ENCODE measurements at places on chromosomes 7 and 10.

GRCh38 chr7:157295338-157295737 lies 41.5 kb upstream of the DNAJB6 start:
- DNase-seq = no peak

DNA sequence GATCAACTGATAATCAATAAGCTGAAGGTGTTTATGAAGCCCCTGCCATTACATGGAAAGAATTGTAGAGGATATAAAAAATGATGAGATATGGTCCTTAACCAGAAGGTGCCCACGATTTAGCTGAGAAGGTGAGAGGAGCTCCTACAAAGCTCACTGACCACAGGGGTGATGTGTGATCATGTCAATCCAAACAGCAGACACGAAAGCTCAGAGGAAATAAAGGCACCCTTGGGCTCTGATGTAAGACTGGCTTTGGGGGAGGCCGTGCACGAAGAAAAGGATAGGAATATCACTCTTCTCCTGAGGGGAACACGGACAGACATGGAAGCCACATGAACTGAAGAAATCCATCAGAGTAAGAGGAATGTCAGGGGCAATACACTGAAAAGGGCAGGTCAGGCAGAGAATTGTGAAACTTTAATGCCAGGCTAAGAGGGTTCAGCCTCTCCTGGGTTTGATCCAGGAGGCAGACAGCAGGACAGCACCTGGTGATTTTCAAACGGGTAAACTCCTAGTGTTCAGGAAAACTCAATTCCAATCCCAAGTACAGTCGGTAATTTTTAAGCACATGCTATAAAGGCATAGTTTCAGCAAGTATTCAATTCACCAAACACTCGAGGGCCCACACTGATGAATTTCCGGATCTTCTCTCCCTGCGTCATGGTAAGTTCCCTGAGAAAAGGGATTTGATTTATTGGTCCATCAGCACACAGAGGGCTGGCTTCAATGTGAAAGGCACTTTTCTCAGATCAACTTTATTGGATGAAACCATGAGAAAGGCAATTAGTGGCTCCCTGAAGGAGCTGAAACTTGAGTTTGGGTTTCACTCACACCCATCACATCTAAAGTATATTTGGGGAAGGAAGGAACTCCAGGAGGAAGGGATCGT lies 163.8 kb downstream of the PRPF18 start:
- DNase-seq = no peak

- DNase-seq = no peak
Measured at GRCh38 chr10:25689346-25690100, 244.5 kb upstream of the MYO3A start.

DNA sequence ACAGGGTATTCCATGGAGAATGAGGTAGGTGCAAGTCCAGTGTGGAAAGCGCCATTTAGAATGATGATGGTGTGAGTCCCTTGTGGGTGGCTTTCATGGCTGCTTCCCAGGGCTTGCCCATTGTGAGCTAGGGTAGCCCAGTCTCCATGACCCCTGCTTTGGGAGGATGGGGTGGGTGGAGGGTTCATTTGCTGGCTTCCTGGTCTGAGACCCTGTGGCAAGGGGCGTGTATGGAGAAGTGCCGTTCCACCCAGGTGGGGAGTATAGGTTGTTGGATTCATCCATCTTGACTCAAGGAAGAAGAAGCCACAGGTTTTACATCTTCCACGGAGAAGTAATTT lies 27.7 kb downstream of the CCM2 start:
- DNase-seq = no peak

GRCh38 chr10:113894581-113894980 lies 40.1 kb downstream of the NHLRC2 start:
- no peak for DNase-seq

- DNase-seq = no peak
Measured at GRCh38 chr10:93742633-93743349, 14.9 kb upstream of the LGI1 start.

DNA sequence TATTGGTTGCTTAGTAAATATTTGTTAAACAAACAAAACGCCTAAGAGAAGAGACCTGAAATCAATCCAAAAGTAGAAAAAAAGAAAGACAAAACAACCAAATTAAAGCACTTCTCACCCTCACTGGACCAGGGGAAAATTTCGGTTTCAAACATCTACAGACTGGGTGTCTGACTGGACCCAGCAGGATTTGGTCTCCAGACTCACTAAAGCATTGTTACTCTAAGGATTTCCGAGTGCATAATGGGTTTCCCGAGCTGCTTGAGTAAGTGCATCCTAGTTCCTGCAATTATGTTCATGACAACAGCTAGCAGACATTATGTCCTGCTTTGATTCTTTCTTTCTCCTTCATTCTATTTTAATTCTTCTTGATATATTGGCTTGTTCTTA lies 51.8 kb upstream of the FAM3C start:
- no peak for DNase-seq

DNA sequence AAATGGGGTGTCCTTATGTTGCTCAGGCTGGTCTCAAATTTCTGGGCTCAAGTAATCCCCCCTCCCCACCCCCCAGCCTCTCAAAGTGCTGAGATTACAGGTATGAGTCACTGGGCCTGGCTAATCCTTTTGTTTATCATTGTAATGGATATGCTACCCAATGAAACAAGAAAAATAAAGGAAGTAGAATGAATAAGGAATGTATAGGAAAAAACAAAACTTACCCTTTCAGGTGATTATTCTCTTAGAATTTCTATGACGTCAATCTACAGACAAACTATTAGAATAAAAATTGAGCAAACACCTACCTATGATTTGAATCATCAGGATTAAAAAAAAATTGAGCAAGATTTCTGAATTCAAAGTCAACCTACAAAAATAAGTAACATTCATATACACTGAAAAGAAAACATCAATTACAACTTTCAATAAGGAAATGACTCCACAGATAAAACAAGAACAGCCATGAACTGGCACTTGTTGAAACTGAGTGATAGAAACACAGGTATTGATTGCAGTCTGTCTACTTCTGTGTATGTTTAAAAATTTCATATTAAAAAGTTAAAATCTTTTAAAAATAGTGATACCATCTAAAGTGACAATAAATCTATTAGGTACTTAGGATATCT lies 12.2 kb downstream of the ADAM12 start:
- no peak for DNase-seq

GRCh38 chr7:77653572-77653971 lies 42.7 kb upstream of the RSBN1L start:
- DNase-seq = no peak

DNA sequence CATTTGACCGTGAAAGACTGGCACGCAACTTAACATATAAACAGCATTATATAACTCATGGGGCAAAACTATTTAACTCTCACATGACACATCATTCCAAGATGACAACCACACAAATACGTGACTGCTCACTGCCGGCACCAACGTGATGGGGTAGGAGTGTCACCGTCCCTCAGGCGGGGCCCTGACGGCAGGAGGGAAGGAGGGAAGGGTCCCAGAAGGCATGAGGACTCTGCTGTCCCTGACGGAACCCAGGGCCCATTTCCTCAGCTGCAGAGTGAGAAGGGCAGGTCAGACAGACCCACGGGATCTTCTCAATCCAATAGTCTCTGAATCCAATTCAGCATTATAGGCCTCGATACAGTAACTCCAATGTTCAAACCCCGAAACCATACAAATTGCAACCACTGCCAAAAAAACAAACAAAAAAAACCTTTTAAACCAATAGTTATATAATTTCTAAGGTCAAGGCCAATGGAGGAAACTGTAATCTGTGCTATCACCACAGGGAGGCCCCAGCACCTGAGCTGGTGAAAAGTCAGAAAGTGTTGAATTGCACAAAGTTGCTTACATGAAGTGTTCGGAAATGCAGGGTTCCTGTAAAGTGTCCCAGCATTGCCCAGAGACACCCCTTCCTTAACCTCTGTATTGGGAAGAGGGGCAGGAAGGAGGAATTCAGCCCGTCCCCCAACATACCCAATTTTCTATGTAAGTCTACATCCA lies 137.4 kb downstream of the TNS3 start:
- no peak for DNase-seq

DNA sequence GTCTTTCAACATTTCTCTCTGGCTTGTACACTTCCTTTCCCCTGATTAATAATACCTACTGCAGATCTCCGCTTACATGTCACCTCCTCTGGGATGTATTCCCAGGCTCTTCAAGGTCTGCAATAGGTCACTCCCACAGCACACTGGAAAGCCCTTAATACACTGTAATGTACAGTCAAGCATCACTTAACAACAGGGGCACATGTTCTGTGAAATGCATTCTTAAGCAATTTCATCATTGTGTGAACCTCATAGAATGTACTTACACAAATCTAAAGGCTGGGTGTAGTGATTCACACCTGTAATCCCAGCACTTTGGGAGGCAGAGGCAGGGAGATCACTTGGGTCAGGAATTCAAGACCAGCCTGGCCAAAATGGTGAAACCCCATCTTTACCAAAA lies 1.9 kb downstream of the COX15 start:
- DNase-seq = no peak

GRCh38 chr7:21923658-21924057 lies 22.0 kb downstream of the CDCA7L start:
- no peak for DNase-seq

DNA sequence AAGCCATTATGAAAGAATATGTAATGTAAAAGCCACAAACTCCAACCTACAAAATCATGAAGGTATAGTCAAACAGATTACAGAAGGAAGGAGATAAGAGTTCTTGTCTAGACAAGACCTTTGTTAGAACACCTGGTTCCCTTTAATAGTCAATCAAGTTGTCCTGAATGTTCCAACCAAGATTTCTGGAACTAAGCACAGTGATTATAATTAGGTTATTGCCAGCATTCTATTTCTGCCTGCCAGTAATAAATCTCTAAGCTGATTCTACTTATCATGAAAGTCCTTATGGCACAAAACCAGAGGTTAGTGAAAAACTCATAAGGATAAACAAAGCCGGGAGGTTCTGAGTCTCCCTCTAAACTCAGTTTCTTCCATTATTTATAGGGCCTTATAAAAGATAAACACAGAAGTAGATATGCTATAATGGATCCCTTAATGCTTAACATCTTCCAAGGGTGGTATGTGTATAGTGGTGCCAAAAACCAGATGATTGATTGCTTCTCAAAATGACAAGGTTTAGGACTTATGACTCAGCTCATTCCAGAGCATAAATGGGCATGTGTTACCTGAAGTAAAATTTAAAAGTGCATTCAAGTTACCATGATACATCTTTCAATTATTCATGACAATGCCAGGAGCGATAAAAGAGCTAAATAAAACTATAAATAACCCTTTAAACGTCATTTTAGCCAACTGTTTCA lies 237.2 kb downstream of the CSTF2T start:
- no peak for DNase-seq

DNA sequence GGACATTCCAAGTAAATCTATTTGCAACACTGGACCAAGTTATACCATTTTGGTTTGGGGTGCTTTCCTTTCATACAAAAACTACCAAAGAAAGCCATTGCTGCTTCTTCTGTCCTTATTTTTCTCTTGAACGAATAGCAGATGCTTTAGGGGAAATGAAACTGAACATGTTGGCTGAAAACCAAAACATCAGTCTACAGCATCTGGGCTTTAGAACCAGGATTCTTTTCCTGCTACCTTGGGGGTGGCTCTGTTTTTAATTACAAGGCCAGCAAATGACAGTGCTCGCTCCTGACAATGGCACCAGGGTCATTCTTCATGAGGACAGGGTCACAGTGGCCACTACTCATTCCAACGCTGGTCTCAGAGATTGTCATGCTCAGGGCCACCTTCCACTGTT lies 80.3 kb downstream of the WDR11 start:
- no peak for DNase-seq

DNA sequence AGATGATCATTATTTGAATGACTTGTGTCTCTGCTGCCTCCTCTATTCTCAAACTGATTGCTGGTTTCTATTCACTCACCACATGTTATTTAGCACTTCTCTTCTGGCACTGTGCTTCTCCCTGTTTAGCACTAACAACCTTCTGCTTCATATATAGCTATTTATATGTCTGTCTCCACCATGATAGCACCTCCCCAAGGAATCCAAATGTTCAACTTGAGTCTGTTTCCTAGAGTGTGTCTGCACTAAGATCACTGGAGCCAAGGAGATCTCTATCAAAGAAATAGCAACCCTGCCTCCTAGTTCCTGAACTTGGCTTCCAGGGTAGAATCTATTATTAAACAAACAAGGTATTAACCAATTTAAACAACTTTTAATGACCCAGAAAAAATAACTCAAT lies 104.5 kb downstream of the CYP26A1 start:
- no peak for DNase-seq

DNA sequence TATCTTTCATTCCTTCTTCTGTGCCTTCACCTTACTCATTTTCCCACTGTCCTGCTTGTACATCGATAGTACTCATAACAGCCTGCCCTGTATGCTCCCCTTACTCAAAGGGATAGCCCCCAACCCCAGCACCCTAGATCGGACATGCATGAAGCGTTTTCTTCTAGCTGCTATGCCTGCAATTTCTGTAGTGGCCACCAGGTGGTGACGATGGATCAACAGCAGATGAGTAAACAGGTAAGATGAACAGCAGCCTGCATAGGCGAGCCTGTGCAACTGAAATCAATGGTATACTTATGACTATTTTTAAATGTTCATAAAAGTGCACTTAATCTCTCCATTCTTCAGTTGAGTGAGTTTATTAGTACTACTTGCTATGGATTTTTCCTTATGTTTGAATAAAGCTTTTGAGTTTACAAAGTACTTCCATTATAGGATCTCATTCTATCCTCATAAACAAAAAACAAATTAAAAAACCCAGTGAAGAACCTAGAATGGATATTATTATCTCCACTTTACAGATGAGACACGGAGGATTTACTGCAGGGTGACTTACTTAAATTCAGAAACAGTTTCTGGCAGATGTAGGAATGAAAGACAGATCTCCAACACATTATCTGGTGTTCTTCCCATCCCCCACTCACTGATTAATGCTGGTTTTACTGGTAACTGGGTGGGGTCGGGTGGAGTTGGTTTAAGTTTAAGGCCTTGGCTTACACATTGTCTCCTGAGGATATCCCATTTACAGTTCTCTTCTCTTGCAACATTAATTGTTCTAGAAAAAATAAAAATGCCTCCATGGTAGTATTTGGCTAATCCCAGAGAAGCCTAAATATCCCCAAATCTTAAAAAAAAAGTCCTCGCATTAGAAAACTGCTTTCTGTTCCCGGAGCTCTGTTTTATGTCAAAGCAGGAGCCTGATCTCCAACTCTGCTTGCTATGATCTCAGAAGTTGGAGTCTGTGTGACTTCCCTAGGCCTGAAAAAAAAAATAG lies 222.1 kb downstream of the GLI3 start:
- no peak for DNase-seq

DNA sequence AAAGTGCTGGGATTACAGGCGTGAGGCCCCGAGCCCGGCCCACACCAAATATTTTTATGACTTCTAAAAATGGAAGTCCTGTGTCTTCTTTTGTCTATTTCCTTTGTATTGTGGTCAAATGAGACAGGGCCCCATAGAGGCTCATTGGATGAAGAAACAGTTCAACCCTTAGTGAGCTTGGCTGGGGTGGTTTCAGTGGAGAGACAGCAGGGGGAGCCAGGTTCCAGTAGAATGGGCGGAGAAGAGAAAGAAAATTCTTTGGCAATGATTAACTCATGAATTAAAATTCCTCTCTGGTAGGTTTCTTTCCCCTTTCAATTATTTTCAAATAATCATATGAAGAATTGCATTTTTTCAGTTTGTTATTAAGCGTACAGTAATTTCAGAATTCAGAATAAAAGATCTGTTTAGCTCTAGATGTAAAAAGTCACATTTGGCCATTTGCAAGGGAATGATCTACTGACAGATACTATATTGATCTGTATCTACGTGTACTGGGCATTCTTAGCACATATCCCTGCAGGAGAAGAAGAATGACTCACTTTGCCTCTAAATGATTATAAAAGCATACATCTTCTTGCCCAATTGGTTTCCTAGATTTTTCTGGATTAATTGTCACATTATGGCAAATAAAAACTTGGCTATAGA lies 43.2 kb downstream of the PNLIPRP3 start:
- DNase-seq = no peak
